Esophagus squamous epithelium (tissue), 5 donors: ENCODE measurements at places on chromosomes 7 and 10.

DNA sequence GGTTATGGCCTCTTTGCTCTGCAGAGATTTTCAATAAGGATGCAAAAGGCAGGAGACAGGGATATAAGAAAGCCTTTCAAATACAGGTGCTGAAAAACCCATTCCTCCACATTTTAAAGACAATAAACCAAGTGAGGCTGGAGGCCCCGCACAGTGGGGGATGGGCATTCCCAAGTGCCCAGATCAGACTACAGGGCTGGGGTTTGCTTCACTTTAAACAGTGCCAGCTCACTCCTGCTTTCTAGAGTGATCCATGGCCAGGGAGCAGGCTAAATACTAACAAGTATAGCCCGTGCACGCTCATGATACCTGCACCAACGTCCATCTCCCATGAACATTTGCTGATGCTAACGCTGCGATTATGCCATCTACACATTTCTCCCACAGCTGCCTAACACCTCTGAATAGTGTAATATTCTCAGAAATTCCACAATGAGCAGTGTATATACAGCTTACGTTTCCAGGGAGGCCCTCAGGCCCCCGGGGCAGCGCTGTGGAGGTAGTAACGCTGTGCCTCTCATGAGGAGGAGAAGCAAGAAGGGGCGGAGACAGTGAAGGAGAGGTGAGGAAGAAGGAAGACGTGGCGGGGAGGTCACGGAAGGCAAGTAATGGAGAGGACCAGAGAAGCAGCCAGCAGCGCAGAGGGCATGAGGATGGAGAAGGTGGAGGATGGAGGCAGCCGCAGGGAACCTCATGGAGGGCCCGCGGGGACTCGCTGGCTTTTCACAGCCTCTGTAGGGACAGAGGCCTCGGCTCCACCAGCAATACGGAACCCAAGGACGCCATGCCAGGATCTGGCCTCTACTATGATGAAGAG is 141.7 kb downstream of the USP6NL start:
- no peak for DNase-seq

- DNase-seq: no peak
These were observed 266.3 kb downstream of the BICC1 start for GRCh38 chr10:58778966-58779365.

- DNase-seq: no peak
These were observed 10.7 kb upstream of the IDI2 start for GRCh38 chr10:1036341-1036791.

DNA sequence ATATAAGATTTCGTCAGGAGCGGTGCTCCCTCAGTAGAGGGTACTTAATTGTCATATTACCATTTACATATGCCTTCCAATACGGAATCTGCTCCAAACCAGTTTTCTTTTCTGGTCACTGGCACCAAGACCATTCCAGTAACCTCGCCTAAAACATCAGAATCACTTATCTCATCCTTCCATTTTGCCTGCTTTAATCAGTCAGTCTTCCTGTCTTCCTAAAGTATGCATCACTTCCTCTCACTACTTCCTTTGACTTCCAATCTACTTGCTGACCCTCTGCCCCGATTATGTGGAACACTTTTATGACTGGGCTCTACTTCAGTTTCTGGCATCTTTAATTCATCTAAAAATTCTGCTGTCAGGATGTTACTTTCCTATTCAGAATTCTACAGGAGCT is 33.5 kb downstream of the CUL2 start:
- no peak for DNase-seq

DNA sequence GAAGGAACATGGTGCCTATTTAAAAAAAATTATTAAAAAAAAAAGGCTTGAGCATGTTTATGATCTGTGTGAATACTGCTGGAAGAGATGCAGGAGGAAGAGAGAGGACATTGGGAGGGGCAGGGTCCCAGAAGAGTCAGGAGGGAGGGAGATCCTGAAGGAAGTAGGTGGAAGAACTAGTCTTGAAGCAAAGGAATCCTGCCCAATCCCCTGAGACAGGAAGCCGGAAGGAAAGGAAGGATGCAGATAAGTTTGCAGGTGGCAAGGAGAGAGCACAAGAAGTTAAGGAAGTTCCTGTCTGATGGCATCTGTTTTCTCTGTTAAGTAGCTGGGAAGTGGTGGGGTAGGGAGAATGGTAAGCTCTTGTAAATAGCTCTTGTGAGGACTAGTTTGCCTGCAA is 318.5 kb downstream of the DOCK4 start:
- no peak for DNase-seq
